ENCODE measurements at places on chromosomes 1 and 21.

- DNase-seq, result no peak
These were observed 10.5 kb upstream of the SPRR4 start for GRCh38 chr1:152959801-152960451.

- DNase-seq, result no peak
These were observed 34.4 kb upstream of the SPAG17 start for GRCh38 chr1:118219438-118219837.

DNA sequence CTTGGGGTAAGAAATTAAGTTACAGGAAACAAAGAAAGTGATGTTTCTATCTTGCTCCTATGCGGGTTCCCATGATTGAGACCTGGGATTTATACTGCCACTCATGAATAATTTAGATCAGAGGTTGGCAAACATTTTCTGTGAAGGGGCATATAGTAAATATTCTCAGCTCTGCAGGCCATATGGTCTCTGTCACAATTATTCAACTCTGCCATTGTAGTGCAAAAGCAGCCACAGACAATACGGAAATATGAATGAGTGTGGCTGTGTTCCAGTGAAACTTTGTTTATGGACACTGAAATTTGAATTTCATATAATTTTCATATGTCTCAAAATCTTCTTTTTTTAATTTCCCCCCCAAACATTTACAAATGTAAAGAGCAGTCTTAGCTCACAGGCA lies 127.2 kb downstream of the FOXD2 start:
- DNase-seq, result no peak

DNA sequence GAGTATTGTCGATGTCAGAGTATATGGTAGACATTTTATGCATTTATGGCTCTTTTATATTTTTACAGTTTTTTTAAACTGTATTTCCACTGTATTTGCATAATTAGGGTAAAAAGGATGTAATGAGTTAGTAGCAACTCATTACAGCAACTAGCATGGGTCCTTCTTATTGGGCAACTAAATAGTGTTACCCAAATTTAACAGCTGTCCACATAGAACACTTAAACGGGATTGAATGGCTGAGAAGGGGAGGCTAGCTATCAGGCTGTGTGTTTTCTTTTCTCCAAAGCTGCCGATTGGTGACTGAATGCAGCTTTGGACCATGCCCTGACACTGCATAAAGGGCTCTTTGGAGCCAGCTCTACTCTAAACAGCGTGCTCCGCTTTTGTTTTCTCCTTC lies 75.4 kb downstream of the PTPRC start:
- no peak for DNase-seq

- no peak for DNase-seq
These were observed 738.7 kb downstream of the LTN1 start for GRCh38 chr21:28253961-28254360.

- no peak for DNase-seq
These were observed 83.4 kb downstream of the MAB21L3 start for GRCh38 chr1:116194568-116194967.

- DNase-seq, result no peak
These were observed 89.6 kb downstream of the RERE start for GRCh38 chr1:8727809-8728213.

DNA sequence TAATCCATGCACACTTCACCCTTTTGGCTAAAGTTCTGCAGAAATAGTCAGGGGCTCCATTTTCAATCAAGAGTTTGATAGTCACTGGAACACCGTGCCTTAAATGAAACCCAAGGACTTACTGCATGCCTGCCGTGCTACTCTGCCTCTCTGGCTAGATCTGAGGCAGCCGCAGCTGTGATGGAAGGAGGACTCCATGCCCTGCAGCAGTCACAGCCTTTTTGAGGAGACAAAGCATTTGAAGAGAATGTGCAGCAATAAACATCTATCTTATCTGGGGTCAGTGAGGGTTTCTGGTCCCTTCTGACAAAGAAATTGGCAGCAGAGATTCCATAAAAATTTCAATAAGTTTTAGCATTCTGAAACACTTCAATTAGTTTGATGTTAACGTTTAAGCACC lies 78.0 kb downstream of the BCAR3 start:
- DNase-seq, result no peak

- DNase-seq, result no peak
These were observed 6.3 kb downstream of the TTC3 start for GRCh38 chr21:37079211-37079824.

GRCh38 chr1:30161953-30162352 lies 561.4 kb downstream of the MATN1 start:
- DNase-seq, result no peak

GRCh38 chr1:175073633-175074032 lies 6.0 kb downstream of the TNN start:
- no peak for DNase-seq

DNA sequence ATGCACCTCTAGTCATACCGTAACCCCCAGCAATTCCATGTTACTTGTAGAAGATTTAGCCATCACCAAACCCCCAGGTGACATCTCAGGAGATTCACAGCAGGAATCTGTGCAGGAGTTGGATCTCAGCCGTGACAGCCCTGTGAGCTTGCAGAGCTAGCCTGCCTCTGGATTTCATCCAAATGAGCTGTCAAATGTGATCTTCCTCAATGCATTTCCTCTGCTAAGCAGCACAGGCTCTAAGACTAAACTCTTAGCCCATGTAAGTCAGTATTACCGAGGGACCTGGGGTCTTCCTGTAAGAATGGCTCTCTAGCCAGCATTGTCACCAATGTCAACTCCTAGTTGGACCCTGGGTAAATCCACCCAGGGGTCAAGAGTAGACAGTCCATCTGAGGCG lies 41.7 kb downstream of the UMODL1 start:
- DNase-seq, result no peak

DNA sequence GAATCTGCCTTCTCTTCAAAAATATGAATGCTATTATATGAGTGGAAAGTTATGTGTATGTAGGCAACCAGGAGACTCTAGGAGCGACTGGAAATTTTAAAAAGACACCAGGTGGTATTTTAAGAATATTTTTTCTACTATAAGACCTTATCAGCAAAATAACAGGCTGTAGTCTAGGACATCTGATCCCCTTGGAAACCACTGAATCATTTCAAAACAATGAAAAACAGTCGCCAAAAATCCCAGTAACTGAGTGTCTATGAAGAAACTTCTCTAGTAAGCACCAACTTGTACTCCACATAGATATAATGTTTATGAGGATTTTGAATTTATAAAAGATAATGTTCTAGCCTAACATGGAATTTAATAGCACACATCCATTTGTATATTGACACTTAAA lies 358.5 kb downstream of the GPATCH2 start:
- DNase-seq, result peak; percentile 21

- no peak for DNase-seq
These were observed 111.3 kb downstream of the TGFB2 start for GRCh38 chr1:218456444-218456843.

DNA sequence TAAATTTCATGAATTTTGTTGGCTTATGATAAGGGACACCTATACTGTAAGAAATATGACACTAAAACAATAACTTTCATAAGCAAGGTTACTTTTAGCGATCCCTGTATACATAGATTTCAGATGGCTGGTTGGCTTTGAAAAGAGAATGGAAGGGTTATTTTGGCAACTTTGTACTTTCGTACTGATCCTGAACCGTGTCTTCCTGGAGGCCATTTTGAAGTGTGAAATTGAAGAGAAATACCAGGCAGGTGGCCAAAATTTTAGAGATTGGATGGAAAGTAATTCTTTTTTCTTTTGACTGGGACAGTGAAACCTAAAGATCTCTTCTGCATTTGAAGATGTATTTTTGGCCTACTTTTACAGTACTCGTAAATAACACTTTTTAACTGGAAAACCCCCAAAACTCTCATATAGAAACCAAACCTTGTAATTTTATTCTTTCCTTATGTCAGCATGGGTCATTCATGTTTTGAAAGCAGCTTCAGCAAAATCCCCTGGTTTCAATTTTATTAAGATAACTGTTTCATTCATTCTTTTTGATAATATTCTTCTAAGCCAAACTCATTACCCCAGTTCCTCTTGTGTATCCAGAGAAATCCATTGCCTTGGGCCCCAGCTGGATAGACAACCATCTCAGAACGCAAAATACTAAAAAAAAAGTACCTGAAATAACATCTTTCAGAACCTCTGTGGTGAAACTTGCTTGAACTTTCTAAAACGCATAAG lies 38.4 kb upstream of the ZNF281 start:
- DNase-seq, result no peak

- no peak for DNase-seq
These were observed 1.7 kb upstream of the SMAP2 start for GRCh38 chr1:40371707-40372258.

- DNase-seq, result no peak
These were observed 1.3 kb upstream of the BLACAT1 start for GRCh38 chr1:205456868-205457745.

DNA sequence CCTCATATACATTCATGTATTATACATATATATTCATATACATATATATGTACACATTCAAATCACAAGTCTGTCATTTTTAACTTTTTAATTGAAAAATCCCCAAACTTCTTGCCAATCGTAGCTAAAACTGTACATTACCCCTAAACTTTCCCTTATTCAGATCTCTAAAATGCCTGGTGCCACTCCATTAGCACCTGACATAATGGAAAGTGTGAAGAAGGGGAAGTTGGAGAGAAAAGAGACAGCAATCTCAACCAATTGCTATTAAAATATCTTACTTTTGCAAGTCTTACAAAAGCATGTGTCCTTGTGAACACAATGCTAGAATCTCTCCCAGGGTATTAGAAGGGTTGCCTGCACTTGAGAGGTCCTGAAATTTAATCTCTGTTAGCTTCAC lies 22.7 kb upstream of the PRKACB start:
- no peak for DNase-seq

GRCh38 chr1:11331036-11331944 lies 58.3 kb downstream of the UBIAD1 start:
- DNase-seq, result peak; percentile 30

DNA sequence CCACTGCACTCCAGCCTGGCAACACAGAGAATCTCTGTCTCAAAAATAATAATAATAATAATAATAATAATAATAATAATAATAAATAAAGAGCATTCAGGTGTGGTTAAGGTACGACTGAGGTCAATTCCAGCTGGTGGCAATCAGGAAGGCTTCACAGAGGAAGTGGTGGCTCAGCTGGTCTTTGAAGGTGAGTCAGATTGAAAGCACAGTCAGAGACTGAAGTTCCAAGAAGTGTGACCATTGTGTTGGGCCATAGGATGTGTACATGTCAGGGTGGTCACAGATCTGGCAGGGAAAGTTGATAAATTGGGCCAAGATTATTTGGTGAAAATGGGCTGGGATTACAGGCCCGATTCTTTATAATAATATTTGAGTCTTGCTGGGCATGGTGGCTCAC lies 31.0 kb upstream of the MED18 start:
- DNase-seq, result no peak

GRCh38 chr1:213491468-213491867 lies 440.4 kb downstream of the RPS6KC1 start:
- no peak for DNase-seq

DNA sequence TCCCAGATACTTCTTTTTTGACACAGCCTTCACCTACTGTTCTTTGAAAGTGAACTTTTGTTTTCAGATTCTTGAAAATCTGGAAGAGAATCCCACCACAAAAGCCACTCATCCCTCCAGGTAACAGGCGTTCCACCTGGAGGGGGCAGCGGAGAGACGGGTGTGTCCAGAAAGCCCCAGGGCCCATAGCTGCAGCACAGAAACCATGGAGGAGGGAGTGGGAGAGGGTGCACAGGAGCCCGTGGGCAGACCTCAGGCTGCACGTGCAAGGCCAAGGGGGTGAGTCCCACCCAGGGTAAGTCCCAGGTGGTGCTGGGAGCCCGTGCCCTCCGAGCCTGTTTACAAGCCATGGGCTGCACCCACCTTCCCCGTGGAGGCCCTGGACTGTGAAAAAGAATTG lies 86.5 kb downstream of the PSMG1 start:
- no peak for DNase-seq

DNA sequence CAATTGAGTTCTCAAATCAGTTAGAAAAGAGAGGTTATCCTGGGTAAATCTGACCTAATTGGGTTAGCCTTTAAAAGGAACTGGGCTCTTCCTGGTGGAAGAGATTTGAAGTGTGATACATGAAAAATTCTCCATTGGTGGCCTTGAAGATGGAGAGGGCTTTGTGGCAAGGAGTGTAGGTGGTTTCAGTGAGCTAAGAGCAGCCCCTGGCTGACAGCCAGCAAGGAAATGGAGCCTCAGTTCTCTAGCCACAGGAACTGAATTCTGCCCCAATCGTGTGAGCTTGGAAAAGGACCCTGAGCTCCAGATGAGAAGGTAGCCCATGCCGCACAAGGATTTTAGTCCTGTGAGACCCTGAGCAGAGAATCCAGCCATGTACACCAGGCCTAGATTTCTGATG lies 12.7 kb upstream of the HYI start:
- DNase-seq, result no peak

- DNase-seq, result peak; percentile 6
These were observed 24.9 kb upstream of the TMEM52 start for GRCh38 chr1:1943834-1944570.

DNA sequence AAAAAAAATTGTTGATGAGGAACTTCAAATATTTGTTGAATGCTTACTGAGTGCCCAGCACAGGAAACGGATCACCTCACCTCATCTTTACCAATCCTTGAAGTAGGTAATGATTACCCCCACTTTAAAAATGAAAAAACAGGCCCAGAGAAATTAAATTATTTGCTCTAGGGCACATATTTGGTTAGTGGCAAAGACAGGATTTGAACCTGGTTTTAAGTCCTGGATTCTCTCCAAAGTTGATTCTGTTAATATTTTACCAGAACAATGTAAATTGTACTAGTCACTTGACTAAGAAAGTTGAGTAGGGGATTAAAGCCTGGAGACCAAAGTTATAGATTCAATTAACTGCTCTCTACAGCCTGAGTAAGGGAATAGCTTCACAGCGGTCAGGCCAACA lies 97.9 kb downstream of the GIPC2 start:
- DNase-seq, result no peak

- no peak for DNase-seq
These were observed 51.3 kb upstream of the RUNX1 start for GRCh38 chr21:35100349-35100811.

GRCh38 chr21:44337941-44338895 lies 972 bp downstream of the CFAP410 start:
- peak; percentile 70 for DNase-seq

DNA sequence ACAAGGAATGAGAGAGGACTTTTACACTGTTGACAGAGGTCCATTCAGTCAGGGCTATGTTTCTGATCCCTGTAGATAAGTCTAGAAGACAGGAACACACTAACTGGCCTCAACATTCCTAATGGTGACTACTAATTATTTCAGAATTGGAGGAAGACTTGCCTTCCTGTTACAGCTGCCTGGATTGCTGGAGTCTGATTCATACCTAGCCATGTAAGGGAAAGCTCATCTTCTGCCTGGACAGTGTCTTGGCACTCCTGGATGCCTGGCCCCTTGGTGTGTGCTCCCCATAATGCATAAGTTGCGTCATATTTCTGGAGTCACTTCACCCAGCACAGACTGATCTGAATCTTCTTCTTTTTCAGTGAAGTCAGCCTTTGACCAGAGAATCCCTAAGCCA lies 326.0 kb upstream of the RUNX1 start:
- DNase-seq, result peak; percentile 71

- DNase-seq, result no peak
These were observed 86.2 kb downstream of the CLIC6 start for GRCh38 chr21:34754690-34755647.

GRCh38 chr1:167839009-167839408 lies 74.9 kb downstream of the ADCY10 start:
- DNase-seq, result no peak
